ENCODE measurements at places on chromosomes 5 and 9.

GRCh38 chr9:95992536-95992935 is 117.0 kb downstream of the ERCC6L2 start:
- DNase-seq = no peak

- no peak for DNase-seq
Measured at GRCh38 chr9:89309166-89309565, 1.8 kb upstream of the CKS2 start.

DNA sequence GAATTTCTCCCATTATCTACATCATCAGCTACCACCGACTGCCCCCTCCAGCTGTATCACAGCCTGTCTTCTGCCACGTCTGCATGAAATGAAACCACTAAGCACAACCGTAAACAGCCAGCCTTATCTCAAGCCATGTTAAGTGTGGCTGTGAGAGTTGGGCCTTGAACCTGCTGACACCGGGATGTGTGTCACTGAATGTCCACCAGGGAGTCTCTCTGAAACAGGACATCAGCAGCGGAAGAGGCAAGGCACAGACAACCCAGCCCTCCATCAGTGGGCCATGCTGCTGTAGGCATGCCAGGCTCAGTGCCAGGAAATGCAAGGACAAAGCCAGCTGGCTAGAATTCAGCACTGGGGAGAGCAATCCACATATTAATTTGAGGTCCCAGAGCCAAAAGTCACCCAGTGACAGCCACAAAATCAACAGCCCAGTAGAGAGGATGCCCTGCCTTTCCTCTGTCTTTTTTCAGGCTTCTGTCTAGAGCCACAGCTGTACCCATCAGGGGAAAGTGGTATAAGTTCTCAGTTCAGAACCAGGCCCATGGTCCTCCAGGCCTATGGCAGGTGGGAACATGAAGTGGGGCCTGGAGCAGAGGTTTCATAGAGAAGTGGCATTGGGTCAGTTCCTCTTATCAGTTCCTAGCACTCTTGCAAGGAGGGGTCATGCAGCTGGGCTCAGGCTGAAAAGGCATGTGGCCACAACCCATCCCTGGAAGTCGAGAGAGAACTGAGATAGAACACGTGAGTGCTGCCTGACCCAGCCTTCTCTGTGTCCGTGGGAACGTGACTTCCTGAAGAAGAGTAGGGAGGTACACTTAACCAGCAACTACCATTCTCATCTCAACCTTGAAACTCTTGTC is 199.4 kb downstream of the ESM1 start:
- no peak for DNase-seq

GRCh38 chr5:38751103-38751502 is 94.7 kb upstream of the OSMR start:
- DNase-seq = no peak

DNA sequence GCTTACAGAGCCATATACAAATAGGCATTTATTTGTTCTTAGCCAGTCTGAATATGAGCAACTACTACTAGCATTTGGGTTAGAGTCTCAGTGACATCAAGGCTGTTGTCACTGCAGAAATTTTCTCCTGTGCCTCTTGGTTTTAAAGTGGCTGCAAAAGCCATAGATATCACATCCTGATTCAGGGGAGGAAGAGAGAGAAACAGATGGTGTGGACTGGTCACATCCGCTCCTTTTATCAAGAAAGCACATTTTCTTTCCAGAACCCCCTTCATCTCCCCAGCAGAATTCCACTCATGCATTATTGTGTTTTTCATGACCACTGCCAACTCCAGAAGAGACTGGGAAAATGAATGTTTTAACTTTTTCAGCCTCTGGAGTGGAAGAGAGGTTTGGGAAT is 69.8 kb downstream of the PTTG1 start:
- DNase-seq = no peak

DNA sequence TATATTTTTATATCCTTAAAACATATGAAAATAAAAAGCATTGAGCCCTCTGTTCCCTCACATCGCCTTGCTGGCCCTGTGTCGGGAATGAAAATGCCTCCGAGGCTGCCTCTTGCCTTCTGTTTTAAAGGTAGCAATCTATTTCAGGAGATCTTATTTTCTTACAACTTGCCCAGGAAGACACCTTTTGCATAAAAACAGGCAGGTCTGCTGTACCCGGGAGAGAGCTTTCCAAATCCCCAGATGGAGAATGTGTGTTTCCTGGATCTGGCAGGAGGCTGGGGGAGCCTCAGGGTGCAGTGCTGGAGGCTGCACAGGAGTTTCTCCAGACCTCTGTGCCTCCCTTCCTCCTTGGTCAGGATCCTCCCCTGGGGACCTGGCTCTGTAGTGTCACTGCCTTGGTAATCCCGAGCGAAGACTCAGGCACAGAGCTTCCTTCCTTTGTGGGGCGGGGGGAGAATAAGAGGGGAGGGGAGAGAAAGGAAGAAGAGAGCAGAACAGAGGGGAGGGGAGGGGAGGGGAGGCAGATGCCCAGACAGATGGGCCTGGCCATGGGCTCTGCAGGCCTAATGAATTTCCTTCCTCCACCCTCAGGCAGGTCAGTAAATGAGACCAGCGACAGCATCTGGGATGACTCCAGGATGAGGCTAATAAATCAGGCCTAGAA is 104.0 kb upstream of the BOD1 start:
- DNase-seq = no peak

GRCh38 chr5:178429491-178430185 is 160.6 kb downstream of the COL23A1 start:
- no peak for DNase-seq

- peak; percentile 13 for DNase-seq
Measured at GRCh38 chr5:81694726-81695125, 56.2 kb downstream of the SSBP2 start.

- no peak for DNase-seq
Measured at GRCh38 chr9:98449871-98450270, 194.4 kb upstream of the TBC1D2 start.

- no peak for DNase-seq
Measured at GRCh38 chr5:142587354-142587965, 98.4 kb downstream of the FGF1 start.

- DNase-seq = no peak
Measured at GRCh38 chr5:172144291-172144815, 43.7 kb downstream of the STK10 start.
